CD8-positive, alpha-beta T cell (primary cell): ENCODE measurements at places on chromosomes 16 and 17.

DNA sequence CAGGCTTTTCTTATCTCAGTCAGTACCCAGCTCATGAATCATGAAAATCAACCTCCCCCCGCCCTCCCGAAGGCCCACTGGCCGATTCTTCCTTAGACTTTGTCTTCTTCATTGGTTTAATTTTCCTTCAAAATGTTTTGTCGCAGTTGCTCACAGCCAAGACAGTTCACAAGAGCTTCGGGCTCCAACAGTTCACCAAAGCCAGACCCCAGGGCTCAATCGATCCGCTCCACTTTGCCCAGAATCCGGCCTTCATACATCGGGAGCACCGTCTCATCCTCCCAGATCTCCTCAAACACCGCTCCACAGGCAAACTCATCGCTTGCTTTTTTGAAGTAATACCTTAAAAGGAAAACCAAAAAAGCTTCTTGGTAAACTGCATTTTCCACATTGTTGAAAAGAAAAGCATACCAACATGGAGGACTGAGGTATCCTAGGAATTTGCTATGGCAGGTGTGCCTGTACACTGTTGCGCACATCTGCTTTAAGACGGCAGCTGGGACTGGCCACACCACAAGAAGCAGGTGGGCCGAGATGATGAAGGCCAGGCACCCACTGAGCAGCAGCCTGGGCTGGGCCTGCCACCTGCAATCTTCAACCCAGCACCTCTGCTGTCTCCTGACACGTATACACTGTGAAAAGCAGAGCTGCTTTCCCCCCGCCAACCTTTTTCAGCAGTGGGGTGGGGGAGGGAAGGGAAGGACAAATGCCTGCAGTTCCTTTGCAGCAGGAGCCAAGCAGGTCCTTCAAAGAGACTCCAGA is 31.5 kb downstream of the AXIN2 start:
- DNase-seq, result no peak

- DNase-seq, result no peak
Measured at GRCh38 chr16:73047536-73048291, at the start of gene ZFHX3. ZFHX3 (minus strand) TSS chr16:73048128; CDS start chr16:72960145, 87,983 bp downstream.

- DNase-seq, result no peak
Measured at GRCh38 chr17:35900708-35901480, 20.7 kb upstream of the CCL5 start.

DNA sequence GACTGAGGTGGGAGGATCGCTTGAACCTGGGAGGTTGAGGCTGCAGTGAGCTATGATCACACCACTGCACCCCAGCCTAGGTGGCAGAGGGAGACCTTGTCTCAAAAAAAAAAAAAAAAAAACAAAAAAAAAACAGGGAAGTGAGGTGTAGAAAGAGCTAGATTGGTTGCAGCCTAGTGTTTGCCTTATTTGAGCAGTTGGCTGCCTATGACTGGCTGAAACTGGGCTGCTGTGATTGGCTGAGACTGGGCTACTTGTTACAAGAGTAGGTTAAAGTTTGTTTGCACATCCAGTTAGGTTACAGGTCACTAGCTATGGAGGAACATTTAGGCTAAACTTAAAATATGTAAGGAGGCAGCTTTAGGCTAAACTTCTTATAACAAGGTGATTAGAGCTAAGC is 5.7 kb downstream of the DHRS7B start:
- DNase-seq, result no peak

DNA sequence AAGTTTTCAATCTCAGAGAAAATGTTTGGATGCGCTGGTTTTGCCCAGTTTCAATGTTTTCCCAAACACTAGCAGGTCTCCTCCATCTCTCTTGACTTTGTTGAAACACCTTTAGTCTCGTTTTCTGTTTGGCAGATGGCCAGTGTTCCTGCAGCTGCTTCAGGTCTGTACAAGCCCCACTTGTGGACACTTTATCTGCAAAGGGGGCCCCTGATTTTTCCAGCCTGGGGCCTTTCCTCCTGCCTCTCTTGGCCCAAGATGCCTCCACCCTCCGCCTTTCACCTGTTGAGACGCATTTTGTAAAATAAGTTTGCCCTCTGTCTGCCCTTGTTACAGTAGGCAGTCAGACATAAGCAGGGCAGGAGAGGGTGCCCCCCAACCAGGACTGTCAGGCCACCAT is 21.8 kb upstream of the PRM1 start:
- no peak for DNase-seq

GRCh38 chr16:78729687-78730086 is 630.2 kb downstream of the WWOX start:
- DNase-seq, result no peak

- no peak for DNase-seq
Measured at GRCh38 chr17:602436-602835, 112.2 kb downstream of the VPS53 start.

DNA sequence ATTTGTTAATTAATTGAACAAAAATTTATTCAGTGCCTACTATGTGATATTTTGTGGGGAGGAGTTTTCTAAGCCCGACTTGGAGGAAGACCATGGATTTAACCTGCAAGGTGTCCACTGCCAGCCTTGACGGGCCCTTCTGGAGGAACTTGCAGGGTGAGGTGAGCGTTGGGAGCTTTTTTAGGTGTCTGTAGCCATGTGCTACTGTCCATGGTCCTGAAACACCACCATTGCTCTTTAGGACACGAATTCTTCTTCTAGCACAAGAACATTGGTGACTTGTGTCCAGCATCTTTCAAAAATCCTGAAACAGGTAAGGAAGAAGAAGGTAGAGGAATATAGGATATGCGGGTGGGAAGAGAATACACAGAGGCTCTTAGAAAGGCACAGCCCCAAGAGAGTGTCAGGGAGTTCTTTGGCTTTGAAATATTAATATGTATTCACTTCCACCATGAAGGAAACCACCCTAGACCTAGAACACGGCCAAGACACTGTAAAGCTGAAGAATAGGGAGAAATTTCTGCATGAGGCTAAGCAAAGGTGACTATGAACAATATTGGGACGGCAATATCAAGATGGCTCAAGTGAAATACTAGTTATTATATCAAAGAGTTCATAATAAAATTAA is 27.9 kb upstream of the OR4D1 start:
- DNase-seq, result peak; percentile 23

DNA sequence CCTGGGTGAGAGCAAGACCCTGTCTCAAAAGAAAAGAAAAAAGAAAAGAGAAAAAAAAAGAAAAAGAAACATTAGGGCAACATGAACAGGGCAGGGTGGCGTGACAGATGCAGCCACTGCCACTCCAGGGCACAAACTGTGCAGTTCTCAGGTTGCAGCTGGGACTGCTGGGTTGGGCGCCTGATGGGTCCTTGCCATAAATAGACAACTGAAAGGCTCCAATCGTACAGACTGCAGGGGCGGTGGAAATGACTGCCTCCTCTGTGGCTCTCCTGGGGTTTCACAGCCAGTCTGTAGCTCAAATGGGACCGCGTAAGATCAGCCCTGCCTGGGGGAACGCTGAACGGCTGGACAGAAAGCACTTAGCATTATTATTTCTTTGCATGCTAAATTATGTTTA is 130.7 kb downstream of the CPPED1 start:
- no peak for DNase-seq

DNA sequence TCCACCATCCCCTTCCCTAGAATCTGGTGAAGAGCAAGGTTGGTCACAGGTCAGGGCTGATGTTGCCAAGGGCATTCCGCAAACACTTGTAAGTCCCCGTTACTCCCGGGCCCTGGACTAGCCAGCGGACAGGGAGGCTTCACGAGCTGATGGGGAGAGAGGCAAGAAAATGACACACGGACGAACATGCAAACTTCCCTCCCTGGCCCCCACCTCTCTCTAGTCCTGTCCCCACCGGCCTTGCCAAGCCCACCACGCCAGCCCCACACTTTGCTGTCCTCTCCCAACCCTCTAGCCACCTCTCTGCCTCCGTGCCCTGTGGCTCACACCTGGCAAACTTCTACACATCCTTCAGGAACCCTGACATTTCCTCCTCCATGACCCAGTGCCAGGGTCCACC is 54.8 kb downstream of the RPH3AL start:
- DNase-seq, result no peak
